ENCODE measurements at places on chromosomes 6 and 20.

DNA sequence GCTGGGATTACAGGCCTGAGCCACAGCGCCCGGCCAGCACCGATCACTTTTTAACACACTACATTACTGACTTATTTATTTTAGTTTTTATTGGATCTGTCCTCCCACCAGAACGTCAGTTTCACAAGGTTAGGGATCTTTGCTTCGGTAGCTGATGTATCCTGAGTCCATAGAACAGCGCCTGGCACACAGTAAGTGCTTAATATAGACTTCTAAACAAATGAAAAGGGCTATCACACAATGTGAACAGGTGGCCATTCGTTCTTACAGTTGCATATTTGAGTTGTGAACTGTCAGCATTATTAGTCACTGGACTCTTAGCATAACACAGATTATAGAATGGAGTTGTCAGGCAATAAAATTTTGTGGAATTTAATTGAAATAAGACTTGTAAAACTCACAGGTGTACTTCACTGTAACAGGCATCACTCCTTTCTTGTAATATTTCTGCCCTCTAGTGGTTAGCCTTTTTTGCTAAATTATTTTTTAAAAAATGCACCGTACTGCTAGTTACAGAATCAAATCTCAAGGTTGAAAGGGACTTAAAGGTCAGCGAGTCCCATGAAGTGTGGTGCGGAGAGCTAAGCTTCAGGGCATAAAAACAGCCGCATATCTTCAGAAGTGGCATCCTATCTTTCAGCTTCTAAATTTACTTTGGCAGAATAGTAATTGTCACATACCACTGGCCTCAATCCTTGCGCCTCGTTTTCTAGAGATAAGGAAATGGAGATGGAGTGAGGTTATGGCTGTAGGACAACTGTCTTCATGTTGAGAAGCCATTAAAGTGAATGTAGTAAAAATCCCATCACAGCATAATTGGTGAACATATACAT is 3.4 kb upstream of the TBC1D7 start:
- DNase-seq: no peak

DNA sequence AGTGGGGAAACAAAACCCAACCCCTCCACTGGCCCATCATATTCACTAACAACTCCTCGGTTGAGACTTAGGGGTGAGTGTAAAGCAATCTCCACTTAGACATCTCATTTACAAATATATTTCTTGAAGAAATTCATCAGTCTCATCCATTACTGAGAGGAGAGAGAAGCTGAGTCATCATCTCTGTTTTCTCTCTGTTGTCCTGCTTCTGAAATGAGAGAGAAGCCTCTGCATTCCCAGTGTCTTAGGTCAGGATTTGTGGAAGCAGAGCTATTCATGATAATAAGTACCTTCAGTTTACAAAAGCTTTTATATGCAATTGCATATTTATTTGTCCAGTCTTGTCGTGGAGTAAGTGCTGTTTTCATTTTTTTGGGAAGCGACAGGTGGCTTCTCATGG is 879 bp downstream of the MEP1A start:
- no peak for DNase-seq

DNA sequence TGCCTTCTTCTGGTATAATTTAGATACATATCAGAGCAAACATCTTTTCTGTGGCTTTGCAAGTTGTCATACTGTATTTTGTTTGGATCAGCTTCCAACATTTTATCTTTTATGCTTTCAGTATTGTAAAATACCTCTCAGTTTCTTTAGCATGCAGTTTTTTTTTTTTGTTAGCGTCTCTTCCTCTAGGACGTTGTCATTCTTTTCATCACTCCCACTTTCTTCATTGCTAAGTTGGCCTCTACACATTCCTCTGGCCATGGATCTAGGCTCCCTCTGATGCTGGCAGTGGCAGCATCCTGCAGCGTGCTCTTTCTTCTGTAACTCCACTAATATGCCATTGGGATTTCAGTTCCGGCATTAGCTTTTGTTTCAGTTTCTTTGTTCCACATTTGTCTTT is 21.7 kb downstream of the RPRD1B start:
- DNase-seq: no peak

DNA sequence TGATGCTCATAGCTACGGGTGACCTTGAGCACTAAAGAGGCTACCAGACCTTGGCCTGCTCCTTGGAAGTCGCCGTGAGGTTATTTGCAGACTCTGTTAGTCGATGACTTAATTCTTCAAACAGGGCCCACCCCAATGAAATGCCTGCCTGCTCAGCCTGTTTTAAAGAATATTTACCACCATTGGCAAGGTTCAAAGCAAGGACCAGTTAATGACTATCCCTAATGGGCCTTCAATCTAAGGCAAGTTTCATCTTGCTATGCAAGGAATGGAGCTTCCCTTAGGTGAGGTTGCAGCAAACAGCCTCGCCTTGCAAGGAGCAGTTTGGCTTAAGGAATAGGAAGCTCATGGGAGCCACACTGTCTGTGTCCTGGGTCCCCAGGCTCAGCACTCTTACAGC is 22.9 kb upstream of the SPO11 start:
- DNase-seq: no peak

- DNase-seq: no peak
Observed at GRCh38 chr20:24780674-24781417, 168.2 kb upstream of the CST7 start.

- DNase-seq: no peak
Observed at GRCh38 chr20:40741507-40742106, 52.6 kb upstream of the MAFB start.

- DNase-seq: no peak
Observed at GRCh38 chr6:136551103-136551502, 881 bp upstream of the MAP7 start.

- no peak for DNase-seq
Observed at GRCh38 chr6:39816747-39817146, 24.6 kb downstream of the DAAM2 start.

DNA sequence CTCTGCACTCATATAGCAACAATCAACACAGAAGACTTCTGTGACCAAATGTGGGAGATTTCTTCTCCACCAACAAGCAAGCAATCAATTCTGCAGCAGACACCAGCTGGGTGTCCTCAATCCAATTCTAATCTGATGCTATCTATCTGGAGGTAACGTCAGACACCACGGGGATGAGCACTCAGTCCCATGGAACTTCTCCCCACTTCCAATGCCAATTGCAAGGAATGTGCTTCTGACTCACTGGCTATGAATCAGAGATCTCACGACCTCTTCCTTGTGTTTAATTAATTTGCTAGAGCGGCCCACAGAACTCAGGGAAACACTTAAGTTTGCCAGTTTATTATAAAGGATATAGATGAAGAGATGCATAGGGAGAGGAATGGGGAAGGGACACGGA is 103.5 kb upstream of the SIRPG start:
- DNase-seq: no peak

DNA sequence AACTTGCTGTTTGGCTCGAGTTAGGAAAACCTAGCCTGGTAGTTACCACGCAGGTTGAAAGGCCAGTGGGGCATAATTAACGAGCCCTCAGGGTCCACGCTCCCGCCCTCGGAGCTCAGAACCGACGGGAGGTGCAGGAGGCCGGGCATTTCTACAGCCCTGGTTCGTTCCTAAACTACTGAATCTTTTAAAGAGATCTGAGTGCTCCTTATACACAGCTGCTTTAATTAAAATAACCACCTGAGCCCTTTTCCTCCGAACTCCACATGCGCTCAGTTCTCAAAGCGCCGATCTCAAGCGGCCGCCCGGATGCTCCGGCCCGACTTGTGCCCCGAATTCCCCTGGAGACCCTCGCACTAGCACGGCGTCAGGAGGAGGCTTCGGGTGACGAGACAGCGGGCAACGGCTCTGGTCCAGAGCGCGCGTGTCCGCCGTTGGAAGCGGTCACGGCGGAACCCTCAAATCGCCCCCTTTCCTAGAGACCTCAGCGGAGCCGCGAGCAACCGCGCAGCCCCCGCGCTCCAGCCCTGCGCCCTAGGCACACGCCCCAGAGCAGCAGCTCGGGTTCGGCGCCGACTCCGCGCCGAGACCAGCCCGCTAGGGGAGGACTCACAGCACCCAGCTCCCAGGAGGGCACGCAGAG is 397 bp downstream of the WDR27 start:
- no peak for DNase-seq
